ENCODE measurements at places on chromosomes 16 and 17. TPM values are rescaled to one million over a fixed set of nuclear protein-coding genes. Genes with fewer than 3 reads are reported as not detected.

Gene RGS9
- total RNA-seq = 8.6 TPM

DNA sequence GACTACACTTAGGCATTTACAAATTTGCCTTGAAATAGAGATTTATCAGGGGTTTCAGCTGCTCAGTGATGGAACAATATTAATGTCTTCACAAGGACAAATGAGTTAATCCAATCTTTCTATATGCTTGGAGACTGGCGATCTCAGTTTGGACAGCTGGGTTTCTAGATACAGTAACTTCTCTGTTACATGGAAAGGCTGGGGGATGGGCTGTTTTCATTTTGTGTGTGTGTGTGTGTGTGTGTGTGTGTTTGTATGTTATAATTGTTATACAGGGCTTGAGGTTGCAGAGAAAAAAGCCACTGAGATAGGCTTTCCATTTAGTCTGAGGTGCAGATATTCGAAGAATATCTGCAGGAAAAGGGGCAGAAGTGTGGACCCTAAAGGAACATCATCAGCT lies 359.3 kb upstream of the SALL1 start:
- DNase-seq = no peak
- H3K27me3 ChIP-seq = no peaks in the 10 kb centered on the region
- no peaks in the 10 kb centered on the region for H3K36me3 ChIP-seq
- H3K27ac ChIP-seq = no peak overlapping the region

Gene TOM1L1
- total RNA-seq = 87.2 TPM

Gene KRT34
- not detected for total RNA-seq

- no peaks in the 10 kb centered on the region for H3K4me1 ChIP-seq
- no peaks in the 10 kb centered on the region for H3K27me3 ChIP-seq
- no peaks in the 10 kb centered on the region for H3K36me3 ChIP-seq
- H3K4me3 ChIP-seq = no peak overlapping the region
Observed at GRCh38 chr16:57502048-57502775, 15.9 kb upstream of the DOK4 start.

- no peak overlapping the region for H3K27ac ChIP-seq
- H3K36me3 ChIP-seq = no peaks in the 10 kb centered on the region
- no peak overlapping the region for H3K4me3 ChIP-seq
Observed at GRCh38 chr16:2836646-2837508, 6.8 kb downstream of the ZG16B start.

Gene TNFRSF12A
- 42.4 TPM for total RNA-seq

Data from Peyer's patch (tissue), 4 donors.